AG08395 (cell line): ENCODE measurements at places on chromosomes 7 and 10.

DNA sequence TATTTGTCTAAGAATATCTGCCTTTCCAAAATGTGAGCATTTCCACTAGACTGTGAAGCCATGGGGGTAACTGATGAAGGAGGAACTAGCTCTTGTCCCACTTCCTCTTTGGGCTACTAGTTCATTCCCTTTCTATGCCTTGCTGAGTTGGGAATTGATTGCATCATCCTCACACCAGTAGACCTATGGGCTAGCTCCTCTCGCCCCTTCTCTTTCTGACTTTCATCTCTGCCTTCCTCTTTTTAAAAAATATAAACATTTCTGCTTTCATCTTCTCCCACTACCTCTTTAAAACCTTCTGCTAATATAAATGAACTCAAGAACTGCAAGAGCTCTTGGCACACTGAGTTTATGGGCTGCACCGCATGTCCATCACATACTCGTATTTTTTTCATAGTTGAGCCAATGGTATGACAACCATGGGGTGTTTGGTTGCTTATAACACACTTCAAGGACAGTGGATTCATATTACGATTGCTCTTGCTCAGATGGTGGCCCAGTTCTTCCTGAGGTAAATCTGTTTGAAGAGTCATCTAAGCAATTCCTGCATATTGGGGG lies 182.0 kb downstream of the REEP3 start:
- DNase-seq = no peak

DNA sequence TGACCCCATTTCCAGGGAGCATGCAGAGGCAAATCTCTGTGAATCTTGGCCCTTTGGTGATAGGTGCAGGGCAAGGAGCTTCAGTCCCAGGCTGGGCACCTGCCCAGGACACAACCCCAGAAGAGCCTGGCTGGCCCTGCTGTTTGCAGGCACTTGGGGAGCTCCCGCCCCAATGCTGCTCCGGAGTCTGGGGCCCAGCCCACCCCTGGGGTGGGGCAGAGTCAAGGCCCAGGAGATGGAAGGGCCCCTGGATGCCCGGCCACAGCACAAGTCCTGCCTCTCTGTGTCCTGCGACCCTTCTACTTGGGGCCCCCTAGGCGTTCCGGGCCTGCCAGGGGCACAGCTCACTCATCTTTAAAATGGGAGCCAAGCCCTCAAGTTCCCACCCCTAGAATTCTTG lies 24.7 kb downstream of the PDGFA start:
- no peak for DNase-seq

DNA sequence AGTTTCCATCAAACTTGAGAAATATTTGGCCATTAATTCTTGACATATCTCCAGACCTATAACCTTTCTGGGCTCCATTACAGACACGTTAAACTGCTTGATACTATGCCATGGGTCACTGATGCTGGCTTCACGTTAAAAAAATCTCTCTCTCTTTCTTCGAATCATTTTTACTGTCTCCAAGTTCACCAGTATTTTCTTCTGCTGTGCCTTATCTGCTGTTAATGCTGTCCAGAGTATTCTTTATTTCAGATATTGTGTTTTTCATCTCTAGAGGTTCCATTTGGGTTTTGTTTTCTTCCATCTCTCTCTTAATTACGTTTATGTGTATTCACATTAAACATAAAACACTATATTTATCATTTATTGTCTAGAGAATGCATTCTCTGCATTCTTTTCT lies 12.8 kb upstream of the PRPF18 start:
- no peak for DNase-seq

DNA sequence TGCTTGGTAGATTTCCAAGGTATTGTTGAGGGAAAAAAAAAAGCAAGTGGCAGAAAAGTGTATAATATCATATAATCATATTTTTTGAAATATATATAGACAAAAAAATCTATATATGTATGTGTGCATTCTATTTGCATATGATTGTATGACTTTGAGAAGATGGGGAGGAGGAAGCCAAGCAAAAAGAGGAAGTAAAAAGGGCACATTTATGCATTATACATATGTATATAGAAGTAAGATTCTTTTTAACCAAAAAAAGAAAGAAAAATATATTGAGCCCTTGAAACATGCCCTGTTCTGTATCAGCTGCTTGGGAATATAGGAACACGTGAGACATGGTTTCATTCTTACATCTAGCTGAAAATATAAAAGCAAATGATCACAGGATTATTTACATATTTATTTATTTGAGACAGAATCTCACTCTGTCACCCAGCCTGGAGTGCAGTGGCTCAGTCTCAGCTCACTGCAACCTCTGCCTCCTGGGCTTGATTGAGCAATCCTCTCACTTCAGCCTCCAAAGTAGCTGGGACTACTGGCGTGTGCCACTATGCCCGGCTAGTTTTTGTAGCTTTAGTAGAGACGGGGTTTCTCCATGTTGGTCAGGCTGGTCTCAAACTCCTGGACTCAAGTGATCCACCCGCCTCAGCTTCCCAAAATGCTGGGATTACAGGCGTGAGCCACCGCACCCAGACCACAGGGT lies 18.0 kb upstream of the SLF2 start:
- no peak for DNase-seq
